ENCODE measurements at places on chromosomes 11 and 22.

GRCh38 chr11:29026286-29026685, 918.1 kb downstream of the METTL15 start:
- no peak for DNase-seq

DNA sequence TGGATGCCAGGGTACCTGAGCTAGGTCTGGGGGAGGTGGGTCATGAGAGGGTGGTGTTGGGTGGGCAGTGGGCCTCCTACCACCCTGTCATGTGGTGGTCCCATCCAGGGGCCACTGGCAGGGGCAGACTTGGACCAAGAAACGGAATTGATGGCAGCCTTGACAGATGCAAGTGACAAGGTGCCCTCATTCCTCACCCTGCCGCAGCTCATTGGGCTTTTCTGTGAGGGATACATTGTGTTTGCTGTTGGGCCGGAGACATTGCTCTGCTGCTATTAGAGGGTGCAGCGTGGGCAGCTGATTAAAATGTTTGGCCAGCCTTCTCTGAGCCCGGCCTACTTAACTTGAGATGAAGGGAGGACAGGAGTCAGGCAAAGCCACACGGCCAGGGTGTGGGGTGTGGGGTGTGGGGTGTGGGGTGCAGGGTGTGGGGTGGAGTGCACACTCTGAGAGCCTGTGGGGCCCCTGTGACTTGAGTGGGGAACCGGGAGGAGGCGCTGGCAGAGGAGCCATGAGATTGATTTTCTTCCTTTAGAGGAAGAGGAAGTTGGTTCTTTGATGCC, 351.5 kb downstream of the TBC1D22A start:
- DNase-seq = no peak

- DNase-seq = no peak
Measured at GRCh38 chr11:76048763-76049162, 157.5 kb downstream of the WNT11 start.

DNA sequence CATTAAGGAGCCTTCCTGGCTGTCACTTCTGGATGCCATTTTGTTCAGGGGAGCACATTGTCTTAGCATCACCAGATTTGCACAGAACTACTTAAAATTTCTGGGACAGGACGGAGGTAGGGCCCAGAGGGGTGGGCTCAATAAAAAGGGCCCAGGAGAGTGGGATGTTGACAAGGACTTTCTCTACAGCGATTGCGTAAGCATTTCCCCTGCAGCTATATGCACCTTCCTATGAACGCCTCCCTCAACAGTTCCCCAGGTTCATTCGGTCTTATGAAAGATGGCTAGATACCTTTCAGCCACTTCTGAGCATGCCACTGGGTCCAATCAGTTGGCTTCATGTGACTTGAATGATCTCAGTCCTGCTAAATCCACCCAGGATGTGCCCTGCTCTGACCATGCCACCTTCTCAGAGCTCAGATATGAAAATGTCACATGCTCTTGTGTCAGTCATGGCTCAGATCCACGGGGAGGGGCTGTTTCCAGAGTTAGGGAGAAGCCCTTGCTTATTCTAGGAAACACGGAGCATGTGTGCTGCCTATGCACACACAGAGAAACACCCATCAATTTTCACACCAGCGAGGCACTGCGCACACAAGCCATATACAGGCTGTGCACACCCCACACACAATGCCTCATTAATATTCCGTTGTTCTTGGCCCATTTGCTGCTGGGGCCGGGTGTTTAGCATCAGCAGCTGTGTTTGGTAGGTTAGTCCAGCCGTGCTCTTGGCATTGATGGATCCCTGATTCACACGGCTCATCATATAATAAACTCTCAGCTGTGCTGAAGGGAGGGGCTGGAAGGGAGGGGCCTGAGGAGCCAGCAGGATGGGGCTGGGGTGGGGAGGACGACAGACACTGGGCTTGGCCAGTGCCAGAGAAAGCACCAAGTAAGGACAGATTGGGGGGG, 52.5 kb upstream of the NNMT start:
- DNase-seq = no peak

DNA sequence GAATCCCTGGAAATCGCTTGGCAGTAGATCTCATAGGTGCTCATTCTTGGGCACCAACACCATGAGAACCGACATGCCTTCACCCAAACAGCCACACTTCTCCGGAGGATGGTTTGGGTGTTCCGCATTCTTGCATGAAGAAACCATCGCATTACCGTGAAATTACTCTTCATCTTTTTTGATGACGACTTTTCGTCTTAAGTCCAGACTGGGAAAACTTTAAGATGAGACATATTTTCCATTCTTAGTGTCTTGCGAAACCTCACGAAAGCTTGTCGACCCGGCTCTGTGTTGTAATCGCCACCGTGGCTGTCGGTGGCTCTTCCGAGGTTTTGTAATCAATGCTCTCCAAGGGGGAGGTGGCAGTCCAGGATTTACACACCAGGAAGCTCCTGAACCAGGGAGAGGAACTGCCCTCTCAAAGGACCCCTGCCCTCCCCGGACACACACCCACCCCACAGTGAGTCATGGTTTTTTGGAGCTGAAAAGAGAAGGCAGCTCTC, 1.7 kb downstream of the TOM1 start:
- DNase-seq = no peak

- DNase-seq = no peak
Measured at GRCh38 chr22:50613291-50613981, 12.8 kb downstream of the MAPK8IP2 start.

- DNase-seq = no peak
Measured at GRCh38 chr11:93870616-93871015, 20.2 kb upstream of the VSTM5 start.

DNA sequence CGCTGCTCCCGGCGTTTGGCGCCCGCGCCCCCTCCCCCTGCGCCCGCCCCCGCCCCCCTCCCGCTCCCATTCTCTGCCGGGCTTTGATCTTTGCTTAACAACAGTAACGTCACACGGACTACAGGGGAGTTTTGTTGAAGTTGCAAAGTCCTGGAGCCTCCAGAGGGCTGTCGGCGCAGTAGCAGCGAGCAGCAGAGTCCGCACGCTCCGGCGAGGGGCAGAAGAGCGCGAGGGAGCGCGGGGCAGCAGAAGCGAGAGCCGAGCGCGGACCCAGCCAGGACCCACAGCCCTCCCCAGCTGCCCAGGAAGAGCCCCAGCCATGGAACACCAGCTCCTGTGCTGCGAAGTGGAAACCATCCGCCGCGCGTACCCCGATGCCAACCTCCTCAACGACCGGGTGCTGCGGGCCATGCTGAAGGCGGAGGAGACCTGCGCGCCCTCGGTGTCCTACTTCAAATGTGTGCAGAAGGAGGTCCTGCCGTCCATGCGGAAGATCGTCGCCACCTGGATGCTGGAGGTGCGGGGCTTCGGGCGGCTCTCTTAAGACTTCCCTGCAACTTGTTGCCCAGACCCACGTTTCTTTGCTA, at the start of gene CCND1:
Gene CCND1 (plus strand): TSS at position 162 of the 587 bp plus-strand sequence. CDS start 158 bp downstream, at position 320.
- no peak for DNase-seq
